ENCODE measurements at places on chromosomes 12 and 14.
A peak's percentile ranks its signal among the peaks of the same experiment; 100 is the strongest.

GRCh38 chr12:100675432-100675831 lies 101.9 kb downstream of the GAS2L3 start:
- no peak for DNase-seq

DNA sequence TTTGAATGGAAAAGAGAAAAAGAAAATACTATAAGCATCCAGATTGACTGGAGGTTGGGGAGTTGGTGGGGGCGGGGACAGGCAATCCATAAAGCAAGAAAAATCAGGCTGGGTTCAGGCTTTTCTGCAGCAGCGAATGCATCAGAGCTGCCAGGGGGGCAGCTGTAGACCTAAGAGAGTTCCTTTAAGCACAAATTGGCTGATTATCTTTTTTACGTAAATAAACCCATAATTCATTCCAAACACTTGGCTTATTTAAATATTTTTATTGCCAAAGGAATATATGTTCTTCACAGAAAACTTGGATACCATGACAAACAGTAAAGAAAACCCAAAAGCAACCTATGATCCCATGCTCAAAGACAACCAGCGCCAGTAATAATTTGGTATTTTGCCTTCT lies 10.2 kb downstream of the BDKRB2 start:
- no peak for DNase-seq

DNA sequence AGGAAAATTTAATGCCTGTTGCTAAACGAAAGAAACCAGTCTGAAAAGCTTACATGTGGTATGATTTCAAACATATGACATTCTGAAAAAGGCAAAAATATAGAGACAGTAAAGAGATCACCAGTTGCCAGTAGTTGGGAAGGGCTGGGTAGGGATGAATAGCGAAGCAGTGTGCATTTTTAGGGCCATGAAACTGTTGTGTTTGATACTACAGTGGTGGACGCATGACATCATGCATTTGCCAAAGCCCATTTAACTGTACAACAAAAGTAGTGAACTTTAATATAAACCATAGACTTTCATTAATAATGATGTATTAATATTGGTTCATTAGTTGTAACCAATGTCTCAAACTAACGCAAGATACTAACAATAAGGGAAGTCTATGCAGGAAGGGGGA lies 14.7 kb upstream of the EPYC start:
- no peak for DNase-seq

- peak; percentile 10 for DNase-seq
Measured at GRCh38 chr12:84658877-84659276, 253.7 kb downstream of the SLC6A15 start.

- DNase-seq: no peak
Measured at GRCh38 chr14:104595116-104595675, 9.4 kb downstream of the TMEM179 start.

- no peak for DNase-seq
Measured at GRCh38 chr12:25876383-25877045, 82.0 kb upstream of the RASSF8 start.

DNA sequence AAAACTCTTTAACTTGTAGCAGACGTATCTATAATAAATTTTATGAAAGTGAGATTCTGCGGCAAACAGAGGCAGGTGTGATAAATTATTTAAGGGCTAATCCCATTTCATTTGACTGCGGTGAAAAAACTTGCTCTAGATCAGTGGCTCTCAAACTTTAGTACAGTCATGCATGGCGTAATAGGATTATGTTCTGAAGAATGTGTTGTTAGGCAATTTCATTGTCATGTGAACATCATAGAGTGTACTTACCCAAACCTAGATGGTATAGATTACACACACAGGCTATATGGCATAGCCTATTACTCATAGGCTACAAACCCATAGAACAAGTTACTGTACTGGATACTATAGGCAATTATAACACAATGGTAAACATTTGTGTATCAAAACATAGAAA lies 83.7 kb downstream of the HEATR5A start:
- peak; percentile 29 for DNase-seq

GRCh38 chr12:2306735-2307134 lies 253.9 kb downstream of the CACNA1C start:
- DNase-seq: peak; percentile 70

GRCh38 chr14:97705976-97706375 lies 908.8 kb downstream of the VRK1 start:
- DNase-seq: no peak

GRCh38 chr12:91059211-91059610 lies 1.4 kb upstream of the KERA start:
- DNase-seq: no peak

DNA sequence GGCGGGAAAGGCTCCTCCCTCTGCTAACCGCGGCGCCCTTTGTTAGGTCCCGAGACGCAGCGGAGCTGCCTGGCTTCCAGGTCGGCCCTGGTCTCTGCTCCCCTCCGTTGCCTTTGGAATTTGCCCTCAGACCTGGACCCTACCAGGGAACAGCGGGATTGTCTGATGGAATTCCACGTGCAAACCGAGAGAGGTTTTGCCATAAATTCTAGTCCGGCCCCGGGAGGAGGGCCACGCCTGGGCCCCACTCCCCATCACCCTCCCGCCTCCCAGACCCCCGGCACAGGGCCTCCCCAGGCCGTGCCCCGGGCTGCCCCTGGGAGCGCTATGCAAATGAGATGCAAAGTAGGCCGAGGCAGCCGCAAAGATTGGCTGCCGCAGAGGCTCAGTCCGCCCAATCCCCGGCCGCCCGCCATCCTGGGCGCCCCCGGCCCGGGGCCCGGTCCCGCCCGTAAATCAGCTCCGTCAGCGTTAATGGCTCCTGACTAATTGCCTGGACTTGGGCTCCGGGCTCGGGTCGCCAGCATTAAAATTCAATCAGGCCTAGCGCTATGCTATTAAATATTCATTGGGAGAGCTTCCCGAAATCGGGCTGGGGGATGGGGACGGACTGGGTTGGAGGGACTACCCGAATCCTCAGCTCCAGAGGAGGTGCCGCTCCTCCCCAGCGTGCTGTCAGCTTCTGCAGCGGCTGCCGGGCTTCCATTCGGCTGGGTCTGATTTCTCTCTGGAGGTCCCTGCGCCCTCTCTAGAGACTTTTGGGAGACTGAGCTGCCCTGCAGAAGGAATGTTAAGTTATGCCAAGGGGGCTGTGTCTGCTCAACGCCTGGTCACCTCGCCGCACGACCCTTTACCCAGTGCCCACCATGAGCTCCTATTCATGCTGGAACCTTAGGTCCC lies 15.7 kb upstream of the FIGNL2 start:
- peak; percentile 92 for DNase-seq

GRCh38 chr14:91211017-91211416 lies 33.5 kb downstream of the GPR68 start:
- no peak for DNase-seq

DNA sequence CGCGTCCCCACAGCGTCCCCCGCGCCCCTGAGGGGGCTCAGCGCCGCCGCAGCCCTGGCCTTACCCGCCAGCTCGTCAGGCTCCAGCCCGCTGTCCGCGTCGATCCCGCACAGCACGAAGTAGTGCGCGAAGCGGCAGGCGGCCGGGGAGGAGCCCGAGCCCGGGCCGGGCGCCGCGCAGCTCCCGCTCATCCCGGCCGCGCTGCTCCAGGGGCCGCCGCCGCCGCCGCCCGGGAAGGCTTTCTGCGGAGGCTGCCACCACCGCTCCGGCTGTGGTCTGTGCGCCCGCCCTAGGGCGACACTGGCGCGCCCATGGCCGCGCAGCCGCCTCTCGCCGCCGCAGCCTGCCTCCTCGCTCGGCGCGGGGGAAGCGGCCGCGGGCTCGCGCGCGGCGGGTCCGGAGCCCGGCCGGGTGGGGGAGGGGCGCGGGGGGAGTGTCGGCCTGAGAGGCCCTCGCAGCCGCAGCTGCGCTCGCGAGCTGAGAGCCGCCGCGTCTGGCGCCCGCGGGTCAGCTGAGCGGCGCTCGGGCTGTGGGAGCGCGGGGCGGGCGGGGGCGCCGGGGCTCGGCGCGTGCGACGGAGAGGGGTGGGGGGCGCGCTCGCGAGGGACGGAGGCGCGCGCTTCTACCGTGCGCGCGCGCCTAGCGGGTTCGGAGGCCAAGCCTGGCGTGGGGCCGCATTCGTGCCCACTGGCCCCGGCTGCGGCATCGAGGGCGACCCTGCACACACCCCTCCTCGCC lies at the start of gene DENND5B:
TSS of gene DENND5B (minus strand) at position 495 of the 738 bp plus-strand sequence. CDS start at position 191, 304 bp downstream.
- DNase-seq: peak; percentile 92

DNA sequence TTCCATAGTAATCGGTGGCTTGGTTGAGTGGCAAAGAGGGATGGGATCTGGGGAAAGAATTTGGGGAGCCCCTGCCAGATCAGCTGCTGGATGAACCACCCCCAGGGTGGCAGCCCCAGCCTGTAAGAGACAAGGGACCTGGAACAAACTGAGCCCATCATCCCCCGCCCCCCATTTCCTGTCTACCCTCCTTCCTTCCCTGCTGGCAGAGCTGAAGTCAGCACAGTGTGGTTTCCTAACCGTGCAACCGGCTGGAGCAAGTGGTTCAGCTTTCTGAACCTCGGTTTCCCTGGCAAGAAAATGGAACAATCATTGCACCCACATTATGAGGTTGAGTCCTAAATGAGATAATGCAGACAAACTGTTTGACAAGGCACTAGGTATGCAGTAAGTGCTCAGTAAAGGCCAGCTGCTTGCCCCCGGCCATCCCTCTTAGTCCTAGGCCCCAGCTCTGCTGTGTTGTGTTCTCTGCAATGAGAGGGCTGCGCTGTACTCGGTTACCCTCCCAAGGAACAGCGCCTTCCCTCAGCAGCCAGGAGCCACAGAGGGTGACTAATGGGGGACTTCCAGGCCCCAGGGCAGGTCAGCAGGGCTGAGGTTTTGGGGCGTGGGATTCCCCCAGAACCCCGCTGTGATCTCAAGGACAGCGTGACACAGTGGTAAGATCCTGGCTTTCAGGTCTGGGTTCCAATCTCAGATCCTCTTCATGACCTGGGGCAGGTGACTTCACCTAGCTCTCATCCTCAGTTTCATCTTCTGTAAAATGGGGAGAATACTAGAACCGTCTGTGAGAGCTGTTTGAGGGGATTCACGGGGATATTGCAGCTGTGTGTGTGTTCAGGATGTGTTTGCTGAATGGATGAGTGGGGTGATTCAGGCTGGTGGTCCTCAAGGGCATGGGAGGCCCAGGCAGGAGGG lies 16.5 kb downstream of the SELPLG start:
- DNase-seq: no peak

- DNase-seq: no peak
Measured at GRCh38 chr14:50762931-50763300, 68.0 kb downstream of the NIN start.

DNA sequence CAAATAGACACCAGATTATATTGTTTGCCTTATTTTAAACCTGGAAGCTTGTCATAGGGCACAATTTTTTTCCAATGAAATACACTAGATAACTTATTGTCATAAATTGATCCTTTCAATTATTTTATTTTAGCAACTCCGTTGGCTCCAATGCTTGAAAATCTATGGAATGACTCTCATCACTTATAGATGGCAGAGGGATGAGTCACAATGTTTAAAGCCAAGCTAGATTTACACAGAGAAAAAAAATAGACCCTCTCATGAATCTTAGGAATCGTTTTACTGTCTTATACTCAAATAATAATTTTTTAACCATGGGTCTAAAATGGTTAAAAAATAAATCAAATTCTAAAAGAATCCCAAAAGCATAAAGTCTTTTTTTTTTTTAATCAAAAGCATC lies 1276.6 kb upstream of the FLRT2 start:
- DNase-seq: no peak

- no peak for DNase-seq
Measured at GRCh38 chr14:95725685-95726336, 11.9 kb upstream of the TCL1A start.

DNA sequence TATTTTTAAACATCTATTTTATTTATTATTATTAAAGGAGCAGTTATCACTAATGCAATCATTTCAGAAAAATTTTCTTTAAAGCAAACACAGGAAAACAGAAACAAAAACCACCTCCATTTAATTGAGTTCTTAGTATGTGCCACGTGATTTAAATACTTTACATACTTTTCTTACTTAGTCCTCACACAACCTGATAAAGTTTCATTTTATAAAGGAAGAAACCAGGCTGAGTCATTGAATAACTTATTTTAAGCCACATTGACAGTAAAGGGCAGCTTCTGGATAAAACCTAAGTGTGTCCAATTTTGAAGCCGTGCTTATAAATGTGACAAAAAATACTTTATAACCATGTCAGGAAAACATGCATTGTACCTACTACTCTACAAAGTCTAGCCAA lies 57.1 kb upstream of the PCED1B start:
- DNase-seq: no peak

- DNase-seq: no peak
Measured at GRCh38 chr14:96380735-96381134, 11.2 kb upstream of the AK7 start.

GRCh38 chr12:52367876-52368275 lies 595 bp upstream of the KRT85 start:
- DNase-seq: no peak

GRCh38 chr12:82361461-82361915 lies 3.2 kb downstream of the METTL25 start:
- no peak for DNase-seq

DNA sequence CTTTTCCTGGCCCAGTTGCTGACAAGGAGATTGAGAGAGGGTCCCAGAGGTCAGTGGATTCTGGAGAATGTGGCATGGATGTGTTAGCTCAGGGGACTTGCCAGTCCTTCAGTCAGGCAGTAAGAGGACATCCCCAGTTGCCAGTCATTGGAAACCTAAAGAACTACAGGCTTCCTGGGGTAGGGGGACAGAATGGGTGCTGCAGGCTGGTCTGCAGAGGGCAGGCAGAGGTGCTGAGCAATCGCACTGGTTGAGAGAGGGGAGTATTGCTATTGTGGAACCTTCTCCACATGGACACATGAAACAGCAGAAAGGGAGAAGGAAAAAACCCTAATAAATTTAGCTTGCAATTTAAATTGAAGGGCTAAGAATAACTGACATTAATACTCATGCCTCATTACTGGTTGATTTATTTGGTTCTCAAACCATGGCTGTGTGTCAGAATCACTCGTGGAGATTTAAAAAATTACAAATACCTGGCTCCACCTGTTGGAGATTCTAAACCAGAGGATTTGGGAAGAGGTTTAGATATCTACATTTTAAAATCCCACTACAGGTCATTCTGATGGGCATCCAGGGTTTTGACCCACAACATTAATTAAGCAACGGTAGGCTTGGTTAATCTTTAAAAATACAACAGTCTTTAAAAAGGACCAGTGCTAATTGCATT lies 71.2 kb upstream of the SLC38A2 start:
- DNase-seq: no peak

DNA sequence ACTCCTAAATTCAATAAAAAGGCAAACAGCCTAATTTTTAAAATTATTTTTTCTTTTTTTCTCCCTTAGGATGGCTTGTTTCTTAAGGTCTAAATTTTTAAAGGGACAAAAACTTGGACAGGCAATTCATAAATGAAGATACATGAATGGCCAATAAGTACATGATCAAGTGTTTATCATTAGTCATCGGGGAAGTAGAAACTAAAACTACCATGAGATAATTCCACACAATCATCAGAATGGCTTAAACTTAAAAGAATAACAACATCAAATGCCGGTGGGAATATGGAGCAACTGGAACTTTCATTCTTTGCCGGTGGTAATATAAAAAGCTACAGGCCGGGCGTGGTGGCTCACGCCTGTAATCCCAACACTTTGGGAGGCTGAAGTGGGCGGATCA lies 29.1 kb downstream of the MOK start:
- DNase-seq: no peak

- no peak for DNase-seq
Measured at GRCh38 chr12:87344699-87345098, 684.5 kb downstream of the C12orf50 start.

GRCh38 chr14:75769047-75769685 lies 108.1 kb downstream of the TTLL5 start:
- DNase-seq: no peak

- no peak for DNase-seq
Measured at GRCh38 chr12:120258323-120258896, 7.1 kb downstream of the PXN start.

GRCh38 chr12:116609319-116610114 lies 50.3 kb downstream of the MAP1LC3B2 start:
- DNase-seq: peak; percentile 76

GRCh38 chr12:7161327-7161726 lies 28.2 kb upstream of the PEX5 start:
- DNase-seq: no peak

Data from neural progenitor cell (in vitro differentiated cells).